ENCODE measurements at places on chromosomes 16 and 17. TPM values are rescaled to one million over a fixed set of nuclear protein-coding genes. Genes with fewer than 3 reads are reported as not detected.
A peak's percentile ranks its signal among the peaks of the same experiment; 100 is the strongest.

Gene PRSS27
- 0.50 TPM for polyA plus RNA-seq

Gene SRCIN1
- 2.1 TPM for polyA plus RNA-seq

Gene HSD17B1
- 4.6 TPM for polyA plus RNA-seq

Gene PERCC1
- 3.3 TPM for polyA plus RNA-seq

Gene LRRC36
- 0.37 TPM for polyA plus RNA-seq

Gene KRTAP9-8
- polyA plus RNA-seq: not detected

Gene MRPL38
- polyA plus RNA-seq: 54.2 TPM

Gene CDH13
- polyA plus RNA-seq: 1.7 TPM

GRCh38 chr16:745739-746138, 4.9 kb upstream of the CIAO3 start:
- DNase-seq: peak; percentile 44

DNA sequence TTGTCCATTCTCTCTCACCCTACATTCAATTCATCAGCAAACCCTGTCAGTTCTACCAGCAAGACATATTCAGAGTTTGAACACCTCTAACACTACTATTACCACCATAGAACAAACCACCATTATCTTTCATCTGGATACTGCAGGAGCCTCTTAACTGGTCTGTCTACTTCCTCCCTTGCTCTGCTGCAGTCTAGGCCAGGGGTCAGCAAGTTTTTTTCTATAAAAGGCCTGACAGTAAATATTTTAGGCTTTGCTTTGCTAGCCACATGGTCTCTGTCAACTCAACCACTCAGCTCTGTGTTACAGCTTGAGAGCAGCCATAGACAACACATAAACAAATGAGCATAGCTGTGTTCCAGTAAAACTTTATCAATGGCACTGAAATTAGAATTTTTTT, 13.8 kb downstream of the KCTD19 start:
- no peak for DNase-seq

DNA sequence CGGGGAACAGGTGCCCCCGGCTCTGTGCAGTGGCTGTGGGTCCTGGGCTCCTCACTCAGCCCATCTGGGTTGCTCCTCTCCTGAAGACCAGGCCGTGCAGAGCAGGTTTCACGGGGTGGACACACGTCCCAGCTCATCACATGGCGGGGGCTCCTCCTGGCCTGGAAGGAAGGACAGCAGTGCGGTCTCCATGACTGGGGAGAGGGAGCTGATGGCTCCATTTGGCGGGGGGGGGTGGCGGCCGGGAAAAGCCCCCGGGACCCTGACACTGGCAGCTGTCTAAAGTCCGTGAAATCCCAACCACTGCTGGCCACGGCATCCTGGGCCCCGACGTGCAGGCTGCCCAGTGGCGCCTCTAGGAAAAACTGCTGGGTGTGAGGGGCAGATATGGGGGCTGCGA, 19.0 kb downstream of the SOX8 start:
- no peak for DNase-seq

GRCh38 chr17:49996121-49996494, 1.1 kb upstream of the DLX3 start:
- no peak for DNase-seq

DNA sequence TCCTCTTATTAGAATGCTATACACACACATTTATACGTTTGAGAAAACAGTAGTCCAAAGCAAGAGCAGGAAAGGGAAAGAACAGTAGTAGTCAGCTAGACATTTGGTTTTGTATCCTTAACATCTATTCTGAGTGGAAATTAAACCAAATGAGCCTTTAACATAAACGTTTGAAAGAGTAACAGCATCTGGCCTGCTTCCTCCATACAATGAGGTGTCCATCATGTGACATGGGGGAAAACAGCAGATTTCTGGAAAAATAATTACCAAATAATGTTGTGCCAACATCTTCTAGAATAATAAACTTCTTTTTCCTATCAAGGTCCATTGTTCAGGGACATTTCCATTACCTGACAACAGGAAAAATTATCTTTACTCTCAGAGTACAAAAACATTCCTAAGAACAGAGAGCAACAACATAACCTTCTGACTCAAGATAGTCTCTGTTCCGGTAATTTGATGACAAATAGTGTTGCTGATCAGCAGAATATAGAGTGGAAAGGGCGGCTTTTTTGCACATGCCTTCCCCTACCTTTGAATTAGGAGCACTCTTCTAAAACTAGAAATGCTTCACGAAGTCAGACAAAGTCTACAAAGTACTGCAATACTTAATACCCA, 20.2 kb downstream of the CYTH1 start:
- no peak for DNase-seq

GRCh38 chr17:45008216-45008615, 40.1 kb upstream of the C1QL1 start:
- no peak for DNase-seq

GRCh38 chr17:40090237-40091119, 9.9 kb downstream of the NR1D1 start:
- DNase-seq: no peak

DNA sequence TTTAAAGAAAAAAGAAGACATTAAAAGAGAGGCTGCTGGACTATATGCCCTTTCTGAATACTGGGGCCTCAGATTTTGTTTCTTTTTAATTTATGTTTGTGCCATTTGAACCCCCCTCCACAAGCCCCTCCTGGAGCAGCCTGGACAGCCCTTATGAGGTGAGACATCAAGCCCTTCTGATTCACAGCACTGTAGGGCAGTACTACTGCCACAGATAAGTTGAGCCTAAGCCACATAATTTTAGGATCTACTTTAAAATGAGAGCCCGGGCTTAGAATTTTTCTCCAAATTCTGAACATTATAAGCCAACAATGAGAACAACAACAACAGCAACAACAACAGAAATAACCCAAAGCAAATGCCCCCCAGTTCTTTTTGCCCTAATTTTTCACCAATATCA, 256.9 kb upstream of the SALL1 start:
- no peak for DNase-seq

DNA sequence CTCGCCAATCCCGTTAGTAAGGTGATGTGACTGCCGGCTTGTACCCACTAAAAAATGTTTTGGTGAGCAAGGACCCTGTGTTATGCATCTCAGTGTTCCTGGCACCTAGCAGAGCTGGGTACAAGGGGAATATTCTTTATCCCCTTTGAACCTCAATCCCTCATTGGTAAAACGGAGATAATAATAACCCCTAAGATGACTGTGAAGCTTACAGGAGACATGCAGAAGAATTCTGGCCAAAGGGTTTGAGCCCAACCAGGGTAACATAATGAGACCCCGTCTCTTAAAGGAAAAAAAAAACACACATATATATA, 896 bp downstream of the GGA2 start:
- DNase-seq: no peak

DNA sequence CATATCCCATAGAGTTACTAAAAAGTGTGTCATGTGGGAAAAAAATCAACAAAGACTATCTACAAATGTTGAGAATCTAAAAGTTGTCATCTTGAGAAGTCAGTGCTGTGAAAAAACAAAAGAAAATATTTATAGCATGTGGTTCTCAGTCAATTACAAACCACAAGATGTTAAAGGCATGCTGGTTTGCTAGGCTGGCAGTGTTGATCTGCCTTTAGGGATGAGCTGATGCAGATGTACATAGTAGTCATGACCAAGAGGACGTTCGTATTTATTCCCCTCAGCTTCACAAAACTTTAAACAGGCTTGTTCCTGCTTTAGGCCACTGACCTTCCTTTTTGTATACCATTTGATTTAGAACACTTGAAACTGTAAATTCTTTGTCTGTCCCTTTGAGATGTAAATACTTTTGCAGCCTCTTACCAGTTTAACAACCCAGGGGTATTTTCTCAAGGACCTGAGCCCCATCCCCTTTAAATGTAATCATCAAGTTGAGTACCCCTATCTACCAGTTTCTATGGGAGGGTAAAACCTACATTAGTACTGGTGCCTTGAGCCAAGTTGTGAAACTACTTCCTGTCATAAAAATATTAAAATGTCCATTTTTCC, 446.6 kb downstream of the KCNJ18 start:
- DNase-seq: no peak

GRCh38 chr17:80397034-80397387, 18.0 kb upstream of the ENDOV start:
- no peak for DNase-seq

DNA sequence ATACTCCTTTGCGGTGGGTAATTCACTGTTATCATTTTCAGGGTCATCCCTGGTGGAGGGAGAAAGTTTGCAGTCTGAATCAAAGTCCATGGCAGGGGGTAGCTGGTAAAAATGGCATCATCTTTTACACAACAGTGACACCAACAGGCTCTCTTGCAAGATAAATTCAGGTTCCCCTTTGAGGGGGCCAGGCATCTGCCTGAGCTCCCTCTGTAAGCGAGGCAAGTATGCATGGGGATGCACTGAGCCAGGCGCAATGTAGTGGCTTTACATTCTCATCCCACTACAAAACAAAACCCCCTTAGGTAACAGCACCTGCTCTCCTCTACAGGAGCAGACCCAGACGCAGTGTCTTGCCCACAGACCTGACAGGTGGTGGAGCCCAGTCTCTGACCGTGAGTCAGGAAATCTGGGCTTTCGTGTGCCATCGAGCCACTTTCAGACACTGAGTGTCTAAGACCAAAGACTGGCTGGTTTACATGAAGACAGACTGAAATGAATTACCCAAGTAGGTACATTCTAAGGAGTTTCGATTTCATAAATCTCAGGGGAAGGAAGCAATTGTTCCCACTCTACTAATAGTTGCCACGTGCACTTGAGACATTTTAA, 17.7 kb downstream of the LITAFD start:
- no peak for DNase-seq

DNA sequence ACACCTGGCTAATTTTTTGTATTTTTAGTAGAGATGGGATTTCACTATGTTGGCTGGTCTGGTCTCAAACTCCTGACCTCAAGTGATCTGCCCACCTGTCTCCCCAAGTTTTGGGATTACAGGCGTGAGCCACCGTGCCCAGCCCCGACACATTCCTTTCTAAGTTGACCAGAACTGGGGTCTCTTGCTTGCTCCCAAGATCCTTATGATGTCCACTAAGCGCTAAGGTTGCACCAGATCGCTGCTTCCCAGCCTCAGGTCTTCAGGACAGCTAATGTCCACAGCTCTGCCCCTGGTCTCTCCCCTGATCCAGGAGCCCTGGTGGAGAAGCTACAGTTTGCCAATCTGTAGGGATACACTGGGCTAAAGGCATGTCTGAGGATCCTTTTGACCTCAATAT, 29.5 kb downstream of the NSMCE1 start:
- no peak for DNase-seq

GRCh38 chr16:16940351-16940750, 530.4 kb downstream of the XYLT1 start:
- no peak for DNase-seq

DNA sequence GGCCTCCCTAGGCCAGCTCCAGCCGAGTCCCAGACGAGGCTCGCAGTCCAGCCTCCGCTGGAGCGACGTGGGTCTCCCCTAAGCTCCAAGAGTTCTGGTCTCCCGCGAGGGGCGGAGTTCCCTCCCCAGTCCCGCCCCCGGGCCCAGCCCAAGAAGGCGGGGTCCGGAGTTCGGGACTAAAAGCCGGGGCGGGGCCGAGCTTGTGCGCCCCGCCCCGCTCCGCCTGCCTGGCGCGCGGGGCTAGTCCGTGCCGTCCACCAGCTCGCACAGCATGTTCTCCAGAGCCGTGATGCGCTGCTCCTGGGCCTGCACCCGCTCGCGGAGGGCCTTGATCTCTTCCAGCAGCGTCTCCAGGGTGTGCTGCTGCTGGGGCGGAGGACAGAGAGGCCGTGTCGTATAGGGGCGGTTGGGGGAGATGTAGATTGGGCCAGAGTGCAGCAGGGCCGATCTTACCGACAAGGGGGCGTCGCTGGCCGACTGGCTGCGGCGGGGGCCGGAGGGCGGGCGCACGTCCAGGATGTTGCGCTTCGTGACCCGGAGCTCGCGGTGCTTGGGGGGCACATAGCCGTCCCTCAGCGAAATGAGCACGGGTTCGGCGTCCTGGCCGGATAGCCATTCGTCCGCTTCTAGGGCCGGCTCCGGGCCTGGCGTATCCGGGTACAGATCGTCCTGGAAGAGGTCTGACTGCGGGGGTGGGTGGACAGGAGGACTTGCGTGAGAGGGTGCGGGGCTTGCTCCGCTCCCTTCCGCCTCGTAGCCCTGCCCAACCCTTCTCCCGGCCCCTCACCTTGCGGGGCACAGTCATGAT, 7.0 kb downstream of the CORO6 start:
- DNase-seq: peak; percentile 95

DNA sequence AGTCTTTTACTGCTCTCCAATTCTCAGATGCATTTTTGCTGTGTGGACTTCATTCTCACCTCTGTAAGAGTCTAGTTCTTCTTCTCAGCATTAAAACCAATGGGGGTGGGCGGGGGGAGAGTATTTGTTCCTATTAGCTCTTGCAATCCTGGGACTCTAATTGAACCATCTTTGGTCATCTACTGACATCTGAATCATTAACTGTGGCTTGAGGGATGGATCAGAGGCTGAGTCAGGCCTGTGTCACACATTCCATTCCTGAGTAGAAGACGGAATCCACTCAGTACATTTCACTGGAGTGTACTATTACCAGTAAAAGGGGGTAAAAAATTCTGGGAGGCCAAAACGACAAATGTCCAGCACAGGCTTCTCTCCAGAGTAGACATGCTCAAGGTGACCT, 12.8 kb upstream of the ZNF23 start:
- no peak for DNase-seq

- peak; percentile 90 for DNase-seq
Measured at GRCh38 chr17:82103553-82104451, 5.8 kb upstream of the FASN start.
